ENCODE measurements at places on chromosomes 5 and 9. TPM values are rescaled to one million over a fixed set of nuclear protein-coding genes. Genes with fewer than 3 reads are reported as not detected.

The IRX4 gene
- total RNA-seq: 3.5 TPM

The TAS2R1 gene
- not detected for total RNA-seq

The IL31RA gene
- not detected for total RNA-seq

The PRKAA1 gene
- total RNA-seq: 88.7 TPM

The CAPSL gene
- total RNA-seq: not detected

The TRIO gene
- 238 TPM for total RNA-seq

The WNT8A gene
- not detected for total RNA-seq

The SOWAHA gene
- 0.16 TPM for total RNA-seq

The ZNF484 gene
- 9.6 TPM for total RNA-seq

The STK32A gene
- total RNA-seq: 5.1 TPM

The S100Z gene
- not detected for total RNA-seq

The FAM200C gene
- 5.1 TPM for total RNA-seq

The AGXT2 gene
- not detected for total RNA-seq

The GLRA1 gene
- not detected for total RNA-seq

The IL13 gene
- not detected for total RNA-seq

The SEMA5A gene
- 4.3 TPM for total RNA-seq

The ACSL6 gene
- total RNA-seq: not detected

The FAM153A gene
- total RNA-seq: 0.51 TPM

The SUSD3 gene
- not detected for total RNA-seq

The CREB3 gene
- total RNA-seq: 45.4 TPM

The INSL6 gene
- not detected for total RNA-seq

The DAP gene
- 52.9 TPM for total RNA-seq

The IL17B gene
- total RNA-seq: not detected

The WDR36 gene
- total RNA-seq: 17.1 TPM

The RANBP17 gene
- total RNA-seq: 11.7 TPM

The ACER2 gene
- 46.7 TPM for total RNA-seq

The PKD2L2 gene
- not detected for total RNA-seq

The RAB3C gene
- total RNA-seq: 2.2 TPM

The KIF4B gene
- not detected for total RNA-seq

The PWWP2A gene
- total RNA-seq: 19.4 TPM

The VCAN gene
- 101 TPM for total RNA-seq

The NHP2 gene
- total RNA-seq: 154 TPM

The MAMDC2 gene
- total RNA-seq: 46.0 TPM

The NIM1K gene
- not detected for total RNA-seq

The SPARC gene
- total RNA-seq: 1,382 TPM

The DEPDC1B gene
- 1.8 TPM for total RNA-seq
